M059J (cell line): ENCODE measurements at places on chromosomes 13 and 19. TPM values are rescaled to one million over a fixed set of nuclear protein-coding genes. Genes with fewer than 3 reads are reported as not detected.

NLRP4 gene
- total RNA-seq: 0.05 TPM in 1 of 2 replicates, not detected in the other

ZNF534 gene
- total RNA-seq: not detected in 2 replicates

NCCRP1 gene
- not detected in 2 replicates for total RNA-seq

CYP4F2 gene
- 1.6 and 1.8 TPM in 2 replicates for total RNA-seq

NDUFA7 gene
- total RNA-seq: 51.6 and 63.0 TPM in 2 replicates

ATP1A3 gene
- total RNA-seq: 0.05 TPM in 1 of 2 replicates, not detected in the other

WDR87 gene
- not detected in 2 replicates for total RNA-seq

SLITRK6 gene
- total RNA-seq: 0.44 and 3.2 TPM in 2 replicates

EDDM13 gene
- total RNA-seq: not detected in 2 replicates

VSTM1 gene
- not detected in 2 replicates for total RNA-seq

ASPDH gene
- total RNA-seq: not detected in 2 replicates

MEF2B gene
- total RNA-seq: 0.25 and 0.94 TPM in 2 replicates

HCST gene
- not detected in 2 replicates for total RNA-seq

AZU1 gene
- total RNA-seq: not detected in 2 replicates

OR7G2 gene
- total RNA-seq: not detected in 2 replicates

ADGRE2 gene
- not detected in 2 replicates for total RNA-seq

SLC7A10 gene
- not detected in 2 replicates for total RNA-seq

TSHZ3 gene
- total RNA-seq: 0.22 and 0.64 TPM in 2 replicates

ZSCAN18 gene
- 33.3 and 39.8 TPM in 2 replicates for total RNA-seq

ZNF835 gene
- 0.49 and 0.71 TPM in 2 replicates for total RNA-seq

RASAL3 gene
- 0.05 TPM in 1 of 2 replicates, not detected in the other for total RNA-seq

TEX26 gene
- not detected in 2 replicates for total RNA-seq

BCAM gene
- 23.3 and 49.5 TPM in 2 replicates for total RNA-seq

NKG7 gene
- not detected in 2 replicates for total RNA-seq

KIR2DL3 gene
- not detected in 2 replicates for total RNA-seq

GIPC3 gene
- not detected in 2 replicates for total RNA-seq

TEX30 gene
- 51.5 and 56.2 TPM in 2 replicates for total RNA-seq

RFPL4AL1 gene
- not detected in 2 replicates for total RNA-seq

CRX gene
- not detected in 2 replicates for total RNA-seq

OR10H1 gene
- total RNA-seq: not detected in 2 replicates

NPAS1 gene
- total RNA-seq: 0.37 and 0.39 TPM in 2 replicates

ZNF865 gene
- 1.4 and 2.5 TPM in 2 replicates for total RNA-seq

SOX1 gene
- total RNA-seq: not detected in 2 replicates

ZNF99 gene
- total RNA-seq: not detected in 2 replicates

GZMM gene
- 0.84 and 1.6 TPM in 2 replicates for total RNA-seq

KL gene
- total RNA-seq: not detected in 2 replicates

SHC2 gene
- total RNA-seq: 0.05 TPM in 1 of 2 replicates, not detected in the other

SMAD9 gene
- 4.0 and 5.8 TPM in 2 replicates for total RNA-seq

GAS6 gene
- total RNA-seq: 43.7 and 99.1 TPM in 2 replicates
